Mammary epithelial cell (primary cell): ENCODE measurements at places on chromosomes 3 and 15. TPM values are rescaled to one million over a fixed set of nuclear protein-coding genes. Genes with fewer than 3 reads are reported as not detected.

RPUSD2 gene
- total RNA-seq, result 13.8 TPM

ERC2 gene
- 1.3 and 2.0 TPM in 2 replicates for total RNA-seq

RTP3 gene
- not detected for total RNA-seq

WNT7A gene
- 12.3 and 19.9 TPM in 2 replicates for total RNA-seq

ACTRT3 gene
- total RNA-seq, result 3.0 TPM

C3orf85 gene
- not detected in 2 replicates for total RNA-seq

LRTM1 gene
- total RNA-seq, result not detected

GOLGA6L7 gene
- total RNA-seq, result not detected in 2 replicates

ALPK3 gene
- total RNA-seq, result 0.33 TPM

PSTPIP1 gene
- 3.3 and 3.5 TPM in 2 replicates for total RNA-seq

POC1A gene
- 2.8 TPM for total RNA-seq

FEZF2 gene
- total RNA-seq, result not detected in 2 replicates

C3orf49 gene
- total RNA-seq, result not detected

CDHR4 gene
- 0.33 TPM for total RNA-seq

CNTN3 gene
- total RNA-seq, result 28.6 and 29.8 TPM in 2 replicates

CCDC39 gene
- not detected for total RNA-seq

BRK1 gene
- 111 and 134 TPM in 2 replicates for total RNA-seq

PLA2G4D gene
- under 0.01 TPM for total RNA-seq

SEMA3G gene
- 0.50 TPM for total RNA-seq

TYRO3 gene
- 15.1 and 17.0 TPM in 2 replicates for total RNA-seq

ZIC1 gene
- total RNA-seq, result under 0.01 TPM

C15orf39 gene
- 3.8 TPM for total RNA-seq

PGBD4 gene
- 2.1 and 2.3 TPM in 2 replicates for total RNA-seq

TEX55 gene
- not detected in 2 replicates for total RNA-seq

GOLGA6A gene
- total RNA-seq, result not detected
